Activated naive CD4-positive, alpha-beta T cell treated with anti-CD3 and anti-CD28 coated beads, Interleukin-2, amount 10 ng/mL, durations not matched to agents 7 days and 5 days (primary cell): ENCODE measurements at places on chromosomes 5 and 9.

GRCh38 chr5:61052882-61053281 is 107.9 kb downstream of the NDUFAF2 start:
- no peak for DNase-seq

GRCh38 chr9:8614926-8615440 is 815.4 kb upstream of the DMAC1 start:
- no peak for DNase-seq

DNA sequence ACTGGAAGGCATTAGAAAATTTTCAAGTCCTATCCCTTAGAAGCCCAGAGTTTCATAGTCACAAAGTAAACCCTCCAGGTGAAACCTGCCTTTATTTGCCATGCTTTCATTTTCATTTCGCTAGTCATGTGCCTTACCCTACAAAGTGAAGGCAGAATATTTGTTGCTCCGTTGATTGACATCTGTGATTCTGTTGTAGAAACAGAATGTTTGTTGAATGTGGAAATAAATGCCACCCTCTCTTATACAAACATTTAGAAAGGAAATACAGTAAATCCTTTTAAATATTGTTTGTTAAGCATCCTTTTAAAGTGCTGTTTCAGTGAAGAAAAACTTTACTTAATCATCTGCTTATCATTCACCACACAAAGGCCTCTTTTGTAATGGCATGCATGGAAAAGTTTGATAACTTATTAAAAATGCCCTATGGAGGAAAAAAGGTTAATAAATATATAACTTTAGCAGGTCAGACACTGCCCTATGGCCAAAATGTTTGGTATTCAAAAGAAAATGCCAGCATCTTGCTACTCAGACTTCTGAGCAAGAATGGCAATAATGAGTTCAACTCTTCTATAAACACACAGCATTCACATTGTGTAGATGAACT is 34.3 kb upstream of the CAST start:
- DNase-seq, result no peak

GRCh38 chr5:135465391-135466122 is 13.4 kb upstream of the TIFAB start:
- DNase-seq, result no peak

GRCh38 chr5:59466271-59466670 is 427.3 kb downstream of the PDE4D start:
- no peak for DNase-seq

GRCh38 chr9:131008563-131008908 is 438 bp upstream of the LAMC3 start:
- DNase-seq, result no peak

- DNase-seq, result no peak
Measured at GRCh38 chr5:74976651-74977050, 75.7 kb downstream of the GCNT4 start.

DNA sequence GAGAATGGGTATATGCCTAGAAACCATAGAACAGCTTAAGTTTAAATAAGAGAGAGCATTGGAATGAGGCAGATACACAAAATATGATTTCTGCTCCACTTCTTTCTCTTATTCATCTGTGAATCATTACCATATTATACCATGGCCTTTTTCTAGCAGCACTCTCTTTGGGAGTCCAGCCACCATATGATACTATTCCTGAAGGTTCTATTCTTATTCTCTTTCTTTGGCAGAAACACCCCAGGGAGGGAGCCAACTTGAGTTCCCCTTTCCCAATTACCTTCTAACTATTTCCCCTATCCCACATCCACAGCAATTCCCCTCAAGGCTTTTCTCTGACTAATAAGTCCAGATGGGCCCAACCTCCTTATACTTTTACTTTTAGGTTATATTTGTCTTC is 55.9 kb downstream of the NDUFAF2 start:
- DNase-seq, result no peak

GRCh38 chr9:99241106-99241505 is 19.0 kb downstream of the SEC61B start:
- no peak for DNase-seq
